ENCODE measurements at places on chromosomes 1 and 21. TPM values are rescaled to one million over a fixed set of nuclear protein-coding genes. Genes with fewer than 3 reads are reported as not detected.
A peak's percentile ranks its signal among the peaks of the same experiment; 100 is the strongest.

DNA sequence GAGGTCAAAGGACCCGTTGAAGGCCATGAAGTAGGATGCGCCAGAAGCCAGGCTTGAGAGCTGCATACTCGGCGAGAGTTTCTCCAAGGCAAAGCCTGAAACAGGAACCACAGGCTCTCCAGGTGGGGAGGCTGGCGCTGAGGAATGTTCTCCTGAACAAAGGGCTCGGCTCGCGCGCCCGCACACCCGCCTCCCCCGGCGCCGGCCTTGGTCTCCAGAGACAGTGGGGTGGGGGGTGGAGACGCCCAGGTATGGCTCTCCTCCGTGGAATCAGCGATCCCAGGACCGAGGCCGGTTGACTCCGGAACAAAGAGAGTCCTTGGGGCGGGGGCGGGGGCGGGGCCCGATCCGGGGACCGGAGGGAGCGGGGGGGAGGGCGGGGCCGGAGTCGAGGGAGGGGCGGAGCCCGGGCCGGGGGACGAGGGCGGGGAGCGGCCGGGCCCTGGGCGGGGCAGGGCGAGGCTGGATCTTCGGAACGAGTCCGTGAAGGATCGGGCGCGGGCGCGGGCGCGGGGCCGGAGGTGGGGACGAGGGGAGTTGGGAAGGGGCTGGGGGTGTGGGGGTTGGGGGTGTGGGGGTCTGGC is 85.0 kb downstream of the NKAIN1 start:
- DNase-seq = peak; percentile 80

GRCh38 chr1:208131621-208132286 is 112.4 kb downstream of the PLXNA2 start:
- no peak for DNase-seq

- DNase-seq = no peak
Observed at GRCh38 chr1:210132582-210132981, 100.0 kb upstream of the SERTAD4 start.

DNA sequence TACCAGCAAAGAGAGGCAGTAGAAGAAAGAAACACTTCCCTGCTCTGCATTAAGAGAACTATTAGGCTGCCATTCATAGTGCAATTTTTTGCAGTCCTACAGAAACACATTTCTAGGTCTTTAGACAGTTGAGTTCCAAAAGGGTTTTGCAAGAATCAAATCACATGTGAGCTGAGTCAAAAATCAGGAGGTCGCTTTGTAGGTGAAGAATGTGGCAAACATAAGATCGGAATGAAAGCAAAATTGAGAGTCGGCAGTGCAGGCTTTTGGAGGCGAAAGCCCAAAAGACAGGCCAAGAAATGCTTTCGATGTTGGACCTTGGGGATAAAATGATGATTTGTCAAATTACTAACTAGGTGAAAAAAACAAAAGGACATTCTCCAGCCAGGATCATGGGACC is 213.5 kb upstream of the NRIP1 start:
- no peak for DNase-seq

Gene VANGL2
- 2.2 TPM for total RNA-seq

Gene NBPF4
- not detected for total RNA-seq

- DNase-seq = no peak
Observed at GRCh38 chr1:183331091-183331742, 87.0 kb downstream of the NMNAT2 start.

- DNase-seq = no peak
Observed at GRCh38 chr1:47624531-47624930, 186.7 kb downstream of the FOXD2 start.

Gene DMBX1
- not detected for total RNA-seq

Gene FYB2
- total RNA-seq = not detected

Gene GJA4
- not detected for total RNA-seq

DNA sequence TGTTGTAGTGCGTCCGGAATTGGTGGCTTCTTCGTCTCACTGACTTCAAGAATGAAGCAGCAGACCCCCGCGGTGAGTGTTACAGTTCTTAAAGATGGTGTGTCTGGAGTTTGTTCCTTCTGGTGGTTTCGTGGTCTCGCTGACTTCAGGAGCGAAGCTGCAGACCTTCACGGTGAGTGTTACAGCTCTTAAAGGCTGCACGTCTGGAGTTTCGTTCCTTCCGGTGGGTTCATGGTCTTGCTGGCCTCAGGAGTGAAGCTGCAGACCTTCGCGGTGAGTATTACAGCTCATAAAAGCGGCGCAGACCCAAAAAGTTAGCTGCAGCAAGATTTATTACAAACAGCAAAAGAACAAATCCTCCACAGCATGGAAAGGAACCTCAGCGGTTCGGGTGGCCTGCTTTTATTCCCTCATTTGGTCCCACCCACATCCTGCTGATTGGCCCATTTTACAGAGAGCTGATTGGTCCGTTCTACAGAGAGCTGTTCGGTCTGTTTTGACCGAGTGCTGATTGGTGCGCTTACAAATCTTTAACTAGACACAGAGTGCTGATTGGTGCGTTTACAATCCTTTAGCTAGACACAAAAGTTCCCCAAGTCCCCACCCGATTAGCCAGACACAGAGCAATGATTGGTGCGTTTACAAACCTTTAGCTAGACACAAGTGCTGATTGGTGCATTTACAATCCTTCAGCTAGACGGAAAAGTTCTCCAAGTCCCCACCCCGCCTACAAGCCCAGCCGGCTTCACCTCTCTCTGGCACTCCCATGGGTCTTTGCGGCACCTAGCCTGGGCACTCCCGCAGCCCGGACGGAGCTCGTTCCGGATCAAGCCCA is 49.6 kb upstream of the KRTAP19-8 start:
- DNase-seq = no peak

- DNase-seq = no peak
Observed at GRCh38 chr1:118099686-118100085, 85.3 kb downstream of the SPAG17 start.

DNA sequence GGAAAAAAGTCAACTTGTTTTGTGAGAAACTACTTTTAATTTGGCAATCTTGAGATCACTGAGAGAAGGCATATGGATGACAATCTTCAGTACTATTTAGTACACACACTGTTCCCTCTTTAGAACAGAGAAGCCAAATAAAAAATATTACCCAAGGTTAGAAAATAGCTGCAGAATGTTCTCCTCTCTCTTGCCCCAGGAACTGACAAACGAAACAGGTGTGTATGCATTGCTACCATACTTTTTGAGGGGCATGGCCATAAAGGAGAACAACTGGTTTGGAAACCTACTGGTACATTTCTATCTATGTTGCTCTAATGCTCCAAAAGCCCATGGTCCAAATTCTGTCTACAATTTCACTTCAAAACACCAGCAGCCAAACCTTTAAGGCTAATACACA is 5.7 kb downstream of the TOR1AIP2 start:
- DNase-seq = no peak

DNA sequence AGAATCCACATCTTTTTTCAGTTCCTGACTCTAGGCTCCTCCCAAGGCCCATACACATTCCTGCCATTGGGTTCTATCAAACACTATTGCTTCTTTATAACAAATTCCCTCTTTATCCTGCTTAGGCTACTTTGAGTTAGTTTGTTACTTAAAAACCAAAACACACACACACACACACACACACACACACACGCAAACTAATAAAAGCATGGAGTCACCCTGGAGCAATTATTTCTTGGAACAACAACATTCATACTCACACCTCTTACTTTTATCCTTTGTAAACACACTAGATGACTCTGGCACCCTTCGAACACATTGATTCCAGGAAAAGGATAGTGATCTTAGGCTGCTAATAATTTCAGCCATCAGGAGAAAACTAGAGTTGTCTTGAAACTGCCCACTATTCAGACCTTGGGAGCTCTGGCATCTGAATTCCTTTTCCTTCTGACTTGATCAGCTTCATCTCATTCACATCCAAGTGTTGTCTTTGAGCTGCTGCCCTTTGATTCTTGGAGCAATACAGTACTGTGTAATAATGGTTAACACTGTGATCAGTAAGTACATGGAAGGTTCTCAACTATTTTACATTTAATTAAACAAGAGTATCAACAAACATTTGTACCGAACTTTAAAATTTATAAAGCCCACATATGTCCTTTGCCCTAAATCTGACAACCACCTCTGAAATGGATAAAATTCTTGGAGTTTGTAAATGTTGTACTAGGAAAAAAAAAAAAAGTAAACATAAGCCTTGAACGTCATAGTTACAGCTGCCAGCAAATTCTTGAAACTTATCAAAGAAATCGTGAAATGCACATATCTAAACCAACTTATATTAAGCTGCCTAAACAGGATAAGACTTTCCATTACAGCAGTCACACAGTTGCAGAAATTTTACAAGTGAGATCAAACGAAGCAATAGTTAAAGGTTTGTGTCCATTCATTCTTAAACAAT is 2.8 kb upstream of the SEC22B start:
- DNase-seq = no peak

- no peak for DNase-seq
Observed at GRCh38 chr1:183363972-183364371, 54.2 kb downstream of the NMNAT2 start.

DNA sequence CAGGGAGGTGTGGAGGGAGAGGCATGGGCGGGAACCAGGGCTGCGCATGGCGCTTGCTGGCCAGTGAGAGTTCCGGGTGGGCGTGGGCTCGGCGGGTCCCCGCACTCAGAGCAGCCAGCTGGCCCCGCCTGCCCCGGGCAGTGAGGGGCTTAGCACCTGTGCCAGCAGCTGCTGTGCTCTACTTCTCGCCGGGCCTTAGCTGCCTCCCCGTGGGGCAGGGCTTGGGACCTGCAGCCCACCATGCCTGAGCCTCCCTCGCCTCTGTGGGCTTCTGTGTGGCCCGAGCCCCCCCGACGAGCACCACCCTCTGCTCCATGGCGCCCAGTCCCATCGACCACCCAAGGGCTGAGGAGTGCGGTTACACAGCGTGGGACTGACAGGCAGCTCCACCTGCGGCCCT is 38.6 kb upstream of the WARS2 start:
- DNase-seq = no peak
